ENCODE measurements at places on chromosomes 3 and 15. TPM values are rescaled to one million over a fixed set of nuclear protein-coding genes. Genes with fewer than 3 reads are reported as not detected.

The IL12A gene
- total RNA-seq, result 1.0 TPM

The C2CD4A gene
- 17.6 TPM for total RNA-seq

The TTLL13 gene
- 0.29 TPM for total RNA-seq

The C3orf49 gene
- not detected for total RNA-seq

The CSPG5 gene
- total RNA-seq, result 6.1 TPM

The CCR9 gene
- not detected for total RNA-seq

The MEX3B gene
- total RNA-seq, result 2.0 TPM

The ZNF621 gene
- 21.1 TPM for total RNA-seq

The ROBO2 gene
- total RNA-seq, result not detected

The NRG4 gene
- 0.71 TPM for total RNA-seq

The TRPC1 gene
- total RNA-seq, result 10.9 TPM

DNA sequence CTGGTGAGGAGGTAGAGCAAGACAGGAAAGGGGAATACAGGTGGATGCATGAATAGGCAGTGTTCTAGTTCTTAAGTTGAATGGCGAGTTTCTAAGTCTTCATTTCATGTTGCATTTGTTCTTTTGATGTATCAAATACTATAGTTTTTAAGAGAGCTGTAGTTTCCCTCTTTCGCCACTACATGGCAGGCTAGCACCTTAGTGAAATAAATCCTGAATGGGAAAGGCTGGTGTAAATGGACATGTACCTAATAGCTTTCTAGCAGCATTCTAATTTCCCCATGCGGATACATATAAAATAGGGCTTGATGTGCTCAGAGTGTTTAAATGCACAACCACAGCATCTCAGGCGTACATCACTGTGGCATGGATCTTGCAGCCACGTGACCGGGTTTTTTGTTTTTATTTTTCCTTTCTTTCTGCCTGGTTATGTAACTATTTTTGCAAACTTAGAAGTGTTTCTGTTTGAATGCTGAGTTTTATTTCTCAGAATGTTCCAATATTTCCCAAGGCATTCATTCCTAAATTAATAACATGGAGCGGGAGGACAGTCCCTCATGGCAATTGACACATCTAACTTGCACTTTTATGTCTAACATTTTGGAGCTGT, 23.5 kb upstream of the CLN6 start:
- no peak overlapping the region for H3K27ac ChIP-seq
- H3K4me1 ChIP-seq, result no peaks in the 10 kb centered on the region
- DNase-seq, result peak; percentile 59

GRCh38 chr3:195274259-195274966, 3.5 kb upstream of the XXYLT1 start:
- H3K27me3 ChIP-seq, result no peaks in the 10 kb centered on the region
- DNase-seq, result no peak
- peaks cover 15% of the 10 kb centered on the region for H3K4me1 ChIP-seq
- no peak overlapping the region for H3K4me3 ChIP-seq
- H3K27ac ChIP-seq, result no peak overlapping the region
- peaks cover 25% of the 10 kb centered on the region for H3K36me3 ChIP-seq

DNA sequence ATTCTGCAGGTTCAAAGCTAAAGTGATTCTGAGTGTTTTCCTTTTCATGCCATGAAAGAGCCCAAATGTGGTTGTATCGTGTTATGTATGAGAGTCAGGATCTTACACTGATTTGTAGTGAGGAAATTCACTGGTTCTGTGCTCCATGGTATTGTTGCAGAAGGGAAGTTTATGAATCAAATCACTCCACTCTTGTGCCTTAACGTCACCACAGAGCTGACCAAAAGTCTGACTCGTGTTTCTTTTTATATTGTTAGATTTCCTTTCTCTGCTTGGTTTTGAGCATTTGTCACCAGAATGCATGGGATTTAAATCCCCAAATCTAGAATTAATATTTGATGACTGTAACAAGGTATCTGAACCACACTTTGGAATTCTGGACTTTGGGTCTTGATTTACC, 29.1 kb upstream of the SLC30A4 start:
- H3K4me3 ChIP-seq, result no peak overlapping the region
- H3K36me3 ChIP-seq, result no peaks in the 10 kb centered on the region
- H3K27ac ChIP-seq, result no peak overlapping the region
- DNase-seq, result no peak
- H3K4me1 ChIP-seq, result peaks cover 11% of the 10 kb centered on the region
- no peaks in the 10 kb centered on the region for H3K27me3 ChIP-seq

DNA sequence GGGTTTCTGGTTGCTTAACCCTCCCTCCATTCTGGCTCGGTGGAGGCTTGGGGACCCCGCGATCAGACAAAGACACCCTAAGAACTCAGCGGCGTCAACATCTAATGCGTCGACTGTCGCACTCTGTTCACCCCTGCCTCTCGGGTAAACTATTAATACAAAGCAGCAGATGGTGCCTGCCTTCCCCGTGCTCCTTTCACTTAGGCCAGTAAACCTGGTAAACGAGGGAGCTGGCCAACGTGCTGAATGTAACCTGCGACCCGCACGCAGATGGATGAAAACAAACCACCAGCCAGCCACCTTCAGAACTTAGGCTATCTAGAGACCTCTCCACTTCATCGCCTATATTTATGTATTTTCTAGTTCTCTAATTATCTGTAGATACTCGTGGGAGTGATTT, 848 bp upstream of the CADPS start:
- H3K4me1 ChIP-seq, result peaks cover 8% of the 10 kb centered on the region
- peak; percentile 72 for DNase-seq

GRCh38 chr3:169390741-169391305, 272.7 kb downstream of the MECOM start:
- peaks cover 18% of the 10 kb centered on the region for H3K36me3 ChIP-seq
- peaks cover 47% of the 10 kb centered on the region for H3K4me1 ChIP-seq
- H3K27ac ChIP-seq, result peak overlapping the region; percentile 94

- DNase-seq, result no peak
- H3K36me3 ChIP-seq, result no peaks in the 10 kb centered on the region
- no peak overlapping the region for H3K4me3 ChIP-seq
- H3K27me3 ChIP-seq, result no peaks in the 10 kb centered on the region
- H3K27ac ChIP-seq, result no peak overlapping the region
Observed at GRCh38 chr3:16084887-16085286, 89.6 kb upstream of the GALNT15 start.

- H3K36me3 ChIP-seq, result no peaks in the 10 kb centered on the region
- H3K27ac ChIP-seq, result no peak overlapping the region
- H3K4me3 ChIP-seq, result no peak overlapping the region
- DNase-seq, result no peak
- H3K4me1 ChIP-seq, result no peaks in the 10 kb centered on the region
Observed at GRCh38 chr3:3627114-3627513, 172.1 kb upstream of the LRRN1 start.

DNA sequence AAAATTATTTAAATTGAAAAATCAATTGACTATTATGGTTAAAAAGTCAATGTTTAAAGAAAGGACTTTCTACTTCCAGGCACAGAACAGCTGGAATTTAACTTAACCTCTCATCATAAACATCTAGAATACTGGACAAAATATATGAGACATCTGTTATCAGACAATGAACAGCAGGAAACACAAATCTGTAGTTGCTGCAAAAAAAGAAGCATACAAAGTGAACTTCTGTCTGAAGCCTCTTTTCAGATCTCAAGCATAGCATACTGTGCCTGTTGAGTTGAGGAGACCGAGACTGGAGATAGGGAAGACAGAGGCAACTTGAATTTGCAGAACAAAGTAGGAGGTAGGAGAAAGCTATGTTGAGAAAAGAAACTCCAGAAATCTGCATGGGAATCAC, 140.0 kb upstream of the CBLB start:
- no peaks in the 10 kb centered on the region for H3K4me1 ChIP-seq
- no peaks in the 10 kb centered on the region for H3K27me3 ChIP-seq
- H3K36me3 ChIP-seq, result no peaks in the 10 kb centered on the region
- no peak overlapping the region for H3K4me3 ChIP-seq

- DNase-seq, result no peak
- H3K36me3 ChIP-seq, result no peaks in the 10 kb centered on the region
- no peaks in the 10 kb centered on the region for H3K27me3 ChIP-seq
Observed at GRCh38 chr3:46093966-46094365, 66.7 kb upstream of the XCR1 start.

- H3K4me3 ChIP-seq, result no peak overlapping the region
- H3K27ac ChIP-seq, result no peak overlapping the region
Observed at GRCh38 chr3:17592956-17593355, 149.5 kb downstream of the TBC1D5 start.

GRCh38 chr15:76058714-76059319, 968 bp upstream of the TMEM266 start:
- H3K27ac ChIP-seq, result no peak overlapping the region
- H3K4me1 ChIP-seq, result peaks cover 20% of the 10 kb centered on the region
- H3K36me3 ChIP-seq, result peaks cover 14% of the 10 kb centered on the region
- peak; percentile 7 for DNase-seq
- H3K27me3 ChIP-seq, result peaks cover 57% of the 10 kb centered on the region

GRCh38 chr15:92014281-92015030, 160.9 kb downstream of the SLCO3A1 start:
- peaks cover 24% of the 10 kb centered on the region for H3K4me1 ChIP-seq
- DNase-seq, result no peak
- no peak overlapping the region for H3K4me3 ChIP-seq
- H3K27ac ChIP-seq, result no peak overlapping the region
- H3K27me3 ChIP-seq, result no peaks in the 10 kb centered on the region

- no peak overlapping the region for H3K4me3 ChIP-seq
- no peak for DNase-seq
- no peak overlapping the region for H3K27ac ChIP-seq
- H3K27me3 ChIP-seq, result no peaks in the 10 kb centered on the region
- H3K4me1 ChIP-seq, result peaks cover 17% of the 10 kb centered on the region
Observed at GRCh38 chr3:71646971-71647370, 63.4 kb upstream of the FOXP1 start.

- no peaks in the 10 kb centered on the region for H3K27me3 ChIP-seq
- no peak overlapping the region for H3K4me3 ChIP-seq
- H3K4me1 ChIP-seq, result no peaks in the 10 kb centered on the region
- no peaks in the 10 kb centered on the region for H3K36me3 ChIP-seq
Observed at GRCh38 chr3:76586471-76586870, 453.4 kb upstream of the ROBO2 start.

- H3K4me3 ChIP-seq, result no peak overlapping the region
- peaks cover 4% of the 10 kb centered on the region for H3K36me3 ChIP-seq
- DNase-seq, result no peak
- no peaks in the 10 kb centered on the region for H3K27me3 ChIP-seq
Observed at GRCh38 chr3:182393151-182393550, 400.2 kb upstream of the ATP11B start.

DNA sequence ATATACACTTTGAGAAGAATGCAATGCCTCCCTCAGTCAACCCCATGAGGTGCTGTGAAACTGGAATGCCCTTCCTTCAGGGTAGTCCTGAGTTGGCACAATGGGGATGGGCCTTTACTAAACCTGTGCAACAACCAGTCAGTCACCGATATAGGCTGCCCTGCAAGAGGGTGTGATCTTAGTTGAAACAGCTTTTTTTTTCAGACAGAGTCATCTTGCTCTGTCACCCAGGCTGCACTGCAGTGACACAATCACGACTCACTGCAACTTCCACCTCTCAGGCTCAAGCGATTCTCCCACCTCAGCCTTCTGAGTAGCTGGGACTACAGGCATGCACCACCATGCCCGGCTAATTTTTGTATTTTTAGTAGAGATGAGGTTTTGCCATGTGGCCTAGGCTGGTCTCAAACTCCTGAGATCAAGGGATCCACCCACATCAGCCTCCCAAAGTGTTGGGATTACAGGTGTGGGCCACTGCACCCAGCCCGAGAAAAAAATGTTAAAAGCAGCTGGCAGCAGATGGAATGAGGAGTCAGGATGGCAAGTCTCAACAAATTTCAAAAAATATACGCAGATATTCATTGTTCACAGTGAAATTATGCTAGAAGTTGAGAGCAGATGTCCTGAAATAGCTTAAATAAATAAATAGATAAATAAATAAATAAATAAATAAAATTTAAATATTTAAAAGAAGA, 31.8 kb downstream of the MYO5A start:
- H3K27ac ChIP-seq, result no peak overlapping the region
- H3K27me3 ChIP-seq, result no peaks in the 10 kb centered on the region
- H3K4me3 ChIP-seq, result no peak overlapping the region
- H3K36me3 ChIP-seq, result no peaks in the 10 kb centered on the region

- no peak overlapping the region for H3K27ac ChIP-seq
- peaks cover 18% of the 10 kb centered on the region for H3K4me1 ChIP-seq
- no peak overlapping the region for H3K4me3 ChIP-seq
- no peaks in the 10 kb centered on the region for H3K36me3 ChIP-seq
- H3K27me3 ChIP-seq, result no peaks in the 10 kb centered on the region
- DNase-seq, result no peak
Observed at GRCh38 chr3:58706395-58707167, 40.0 kb upstream of the FAM3D start.

DNA sequence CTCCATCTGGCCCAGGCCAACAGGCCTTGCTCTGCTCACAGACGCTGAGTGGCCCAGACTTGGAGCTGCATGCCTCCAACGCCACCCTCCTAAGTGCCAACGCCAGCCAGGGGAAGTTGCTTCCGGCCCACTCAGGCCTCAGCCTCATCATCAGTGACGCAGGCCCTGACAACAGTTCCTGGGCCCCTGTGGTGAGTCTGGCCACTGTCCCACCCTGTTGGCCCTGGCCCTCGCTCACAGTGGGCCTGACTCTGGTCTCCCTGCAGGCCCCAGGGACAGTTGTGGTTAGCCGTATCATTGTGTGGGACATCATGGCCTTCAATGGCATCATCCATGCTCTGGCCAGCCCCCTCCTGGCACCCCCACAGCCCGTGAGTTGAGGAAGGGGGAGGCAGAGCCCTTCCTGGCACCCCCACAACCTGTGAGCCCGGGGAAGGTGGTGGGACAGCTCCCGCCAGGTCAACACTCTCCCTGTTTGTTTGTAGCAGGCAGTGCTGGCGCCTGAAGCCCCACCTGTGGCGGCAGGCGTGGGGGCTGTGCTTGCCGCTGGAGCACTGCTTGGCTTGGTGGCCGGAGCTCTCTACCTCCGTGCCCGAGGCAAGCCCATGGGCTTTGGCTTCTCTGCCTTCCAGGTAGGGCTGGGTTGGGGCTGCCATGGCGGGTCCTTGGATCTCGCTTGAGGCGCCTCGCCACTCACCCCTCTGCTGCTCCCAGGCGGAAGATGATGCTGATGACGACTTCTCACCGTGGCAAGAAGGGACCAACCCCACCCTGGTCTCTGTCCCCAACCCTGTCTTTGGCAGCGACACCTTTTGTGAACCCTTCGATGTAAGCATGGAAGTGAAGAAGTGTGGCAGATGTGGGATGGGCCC, 10.0 kb downstream of the NT5DC2 start:
- H3K4me1 ChIP-seq, result no peaks in the 10 kb centered on the region
- no peak overlapping the region for H3K27ac ChIP-seq
- peaks cover 46% of the 10 kb centered on the region for H3K36me3 ChIP-seq

DNA sequence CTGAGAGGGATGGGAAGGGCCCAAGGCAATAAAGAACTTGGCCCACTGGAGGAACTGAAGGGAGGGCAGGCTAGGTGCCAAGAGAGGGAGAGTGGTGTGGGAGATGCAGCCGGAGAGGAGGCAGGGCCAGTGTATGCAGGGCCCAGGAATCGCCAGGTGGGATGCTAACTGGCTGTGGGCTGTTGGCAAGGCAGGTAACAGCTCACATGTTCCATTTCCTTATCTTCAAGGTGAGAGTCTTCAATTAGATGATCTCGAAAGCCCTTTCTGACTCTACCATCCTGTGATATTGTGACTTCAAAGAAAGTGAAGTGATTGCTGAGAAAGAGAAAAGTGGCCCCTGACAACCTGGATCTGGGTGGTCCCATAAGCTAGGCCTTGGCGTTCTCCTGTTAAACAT, 49.0 kb downstream of the CASR start:
- H3K4me1 ChIP-seq, result no peaks in the 10 kb centered on the region
- no peak for DNase-seq
- no peak overlapping the region for H3K4me3 ChIP-seq
- no peak overlapping the region for H3K27ac ChIP-seq
- H3K27me3 ChIP-seq, result no peaks in the 10 kb centered on the region

All from Calu3 (cell line).